ENCODE measurements at places on chromosomes 12 and 14.

GRCh38 chr12:15899282-15899870 lies 11.8 kb upstream of the DERA start:
- peak; percentile 54 for DNase-seq

DNA sequence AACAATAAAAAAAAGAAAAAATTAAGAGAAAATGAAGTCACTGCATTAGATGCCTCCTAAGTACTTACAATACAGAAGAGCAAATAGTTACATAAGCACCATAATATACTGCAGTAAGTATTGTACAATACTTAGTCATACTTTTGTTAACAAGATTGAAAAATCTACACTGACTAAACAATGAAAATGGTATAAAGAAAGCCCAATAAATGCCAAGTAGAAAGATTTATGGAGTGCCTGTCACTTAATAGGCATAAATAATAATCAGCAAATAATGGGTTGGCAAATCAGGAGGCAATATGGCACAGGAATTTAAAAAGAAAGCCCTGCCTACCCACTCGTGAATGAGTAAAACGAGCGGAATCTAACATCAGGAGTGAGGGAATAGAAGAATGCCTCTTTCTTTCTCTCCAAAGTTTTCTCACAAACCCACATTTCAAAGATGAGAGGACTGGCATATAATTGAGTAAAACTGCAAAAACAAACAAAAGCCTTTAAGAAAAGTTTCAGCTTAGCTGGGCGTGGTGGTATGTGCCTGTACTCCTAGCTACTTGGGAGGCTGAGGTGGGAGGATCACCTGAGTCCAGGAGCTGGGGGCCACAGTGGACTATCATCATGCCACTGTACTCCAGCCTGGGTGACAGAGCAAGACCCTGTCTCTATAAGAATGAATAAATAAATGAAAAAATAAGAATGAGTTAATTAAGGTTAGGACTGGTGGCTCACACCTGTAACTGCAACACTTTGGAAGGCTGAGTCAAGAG lies 36.1 kb downstream of the CRY1 start:
- peak; percentile 80 for DNase-seq

DNA sequence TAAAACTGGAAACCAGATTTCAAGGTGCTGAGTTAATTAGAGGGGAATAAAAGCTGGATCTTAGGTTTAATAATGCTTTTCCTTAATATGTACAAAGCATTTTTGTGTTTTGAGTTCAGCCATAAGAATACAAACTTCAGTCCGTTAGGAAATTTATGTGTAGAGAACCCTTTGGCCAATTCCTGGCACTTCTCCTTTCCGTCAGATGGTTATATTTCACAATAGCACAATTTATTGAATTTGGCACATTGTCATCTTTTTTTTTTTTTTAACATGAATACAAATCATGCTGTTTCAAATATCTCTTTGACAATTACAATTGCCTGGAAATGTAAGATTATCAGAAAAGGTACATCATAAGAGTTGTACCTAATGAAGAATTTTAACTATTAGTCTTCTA lies 56.2 kb upstream of the DDHD1 start:
- DNase-seq = peak; percentile 54

- no peak for DNase-seq
Measured at GRCh38 chr12:6438345-6438744, 6.4 kb upstream of the CD27 start.

Measured in endothelial cell of umbilical vein (primary cell).